Thoracic aorta (tissue), 2 donors: ENCODE measurements at places on chromosomes 3 and 15.

DNA sequence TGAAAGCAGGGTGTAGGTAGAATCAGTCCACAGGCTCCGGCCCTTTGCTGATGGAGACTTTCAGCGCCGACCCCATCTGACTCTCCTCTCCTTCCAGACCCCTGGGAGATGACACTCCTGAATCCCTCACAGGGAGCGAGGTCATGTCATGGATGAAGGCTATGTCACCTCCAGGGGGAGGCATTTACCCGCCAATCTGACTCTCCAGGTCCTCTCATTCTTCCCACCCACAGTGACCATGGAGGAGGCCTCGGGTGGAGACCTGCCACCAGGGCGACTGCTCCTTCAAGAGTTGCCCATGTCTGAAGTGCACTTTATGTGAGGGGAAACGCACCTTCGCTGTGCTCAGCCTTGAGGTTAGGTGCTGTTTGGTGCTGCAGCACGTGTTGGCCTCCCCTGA is 112.7 kb downstream of the KLF13 start:
- DNase-seq, result no peak

DNA sequence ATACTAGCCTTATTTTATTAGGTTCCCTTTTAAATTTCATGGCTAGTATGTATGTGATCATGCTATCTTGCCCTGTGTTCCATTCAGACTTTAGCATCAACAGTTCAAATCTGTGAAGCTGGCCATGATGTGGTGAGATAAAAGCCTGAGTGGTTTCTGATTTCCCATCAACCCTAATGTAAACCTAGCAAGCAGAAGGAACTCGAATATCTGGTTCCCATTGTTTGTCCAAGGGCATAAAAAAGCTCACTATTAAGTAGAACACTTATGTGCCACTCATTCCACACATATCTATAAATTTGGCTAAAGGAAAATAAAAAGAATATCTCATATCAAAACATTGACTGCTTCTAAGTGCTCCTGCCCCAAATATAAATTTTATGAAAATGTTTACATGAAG is 311.7 kb downstream of the CADM2 start:
- no peak for DNase-seq

- DNase-seq, result no peak
Measured at GRCh38 chr3:25080461-25080860, 347.6 kb upstream of the RARB start.

DNA sequence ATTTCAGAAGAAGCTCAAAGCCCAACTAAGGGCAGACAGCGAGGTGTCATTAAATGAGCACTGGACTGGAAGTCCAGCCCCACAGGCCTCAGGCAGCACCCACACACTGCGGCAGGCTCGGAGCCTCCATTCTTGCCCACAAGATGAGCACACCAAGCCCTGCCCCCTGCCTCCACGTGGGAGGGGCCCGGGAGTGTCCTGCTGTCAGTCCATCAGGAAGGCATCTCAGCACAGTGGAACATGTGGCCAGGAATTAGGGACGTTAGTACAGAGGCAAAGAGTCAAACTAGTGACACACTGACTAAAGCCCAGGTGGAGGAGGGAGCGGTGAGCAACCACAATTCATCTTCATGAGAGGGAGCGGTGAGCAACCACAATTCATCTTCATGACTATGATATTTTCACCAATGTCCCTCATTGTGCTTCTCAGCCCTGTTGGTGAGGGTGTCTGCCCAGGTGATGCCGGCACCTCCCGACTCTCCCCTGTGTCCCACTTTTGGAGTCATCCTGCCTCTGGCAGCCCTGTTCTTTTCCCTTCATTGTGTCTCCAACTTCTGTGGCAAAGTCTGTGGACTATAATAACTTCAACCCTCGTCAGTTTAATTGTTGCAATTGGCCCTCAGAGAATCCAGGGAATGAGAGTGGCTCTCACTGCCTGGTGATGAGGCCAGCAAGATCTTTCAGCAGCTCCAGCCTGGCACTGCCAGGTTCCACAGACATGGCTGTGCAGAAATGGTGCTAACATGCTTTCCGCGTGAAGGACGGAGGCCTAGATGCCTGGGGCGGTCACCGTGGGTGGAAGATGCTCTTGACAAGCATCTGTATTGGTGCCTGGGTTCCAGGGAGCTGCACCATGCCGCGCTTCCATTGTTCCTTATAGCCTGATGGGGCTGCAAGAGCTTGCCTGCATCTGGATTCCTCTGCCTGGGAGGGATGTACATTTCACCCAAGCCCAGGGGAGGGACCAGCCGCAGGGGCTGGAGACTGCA is 23.1 kb upstream of the SKOR1 start:
- DNase-seq, result no peak

DNA sequence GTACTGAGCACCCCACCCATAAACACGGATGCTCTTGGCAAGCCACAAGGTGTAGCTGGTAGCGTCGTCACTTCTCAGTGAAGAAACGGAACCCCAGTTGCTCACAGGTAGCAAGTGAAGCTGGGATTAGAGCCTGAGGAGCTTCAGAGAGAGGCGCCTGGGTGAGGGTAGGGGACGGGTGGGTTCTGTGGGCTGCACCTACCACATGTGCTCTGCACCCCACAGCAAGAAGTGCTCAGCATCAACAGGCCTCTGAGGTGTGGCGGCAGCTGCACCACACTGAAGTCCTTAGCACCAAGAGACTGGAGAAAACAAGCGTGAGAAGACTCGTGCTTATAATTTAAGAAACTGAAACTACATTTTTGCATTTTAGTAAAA is 9.8 kb downstream of the MAP6D1 start:
- no peak for DNase-seq

DNA sequence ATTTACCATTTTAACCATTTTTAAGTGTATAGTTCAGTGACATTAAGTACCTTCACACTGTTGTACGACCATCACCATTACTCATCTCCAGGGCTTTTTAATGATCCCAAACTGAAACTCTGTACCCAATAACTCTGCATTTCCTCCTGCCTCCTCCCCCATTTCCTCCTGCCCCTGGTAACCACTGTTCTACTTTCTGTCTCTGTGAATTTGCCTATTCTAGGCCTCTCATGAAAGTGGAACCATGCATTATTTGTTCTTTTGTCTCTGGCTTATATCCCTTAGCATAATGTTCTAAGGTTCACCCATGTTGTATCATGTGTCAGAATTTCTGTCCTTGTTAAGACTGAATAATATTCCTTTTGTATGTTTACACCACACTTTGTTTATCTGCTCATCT is 154.2 kb downstream of the MECOM start:
- DNase-seq, result no peak

- DNase-seq, result no peak
Measured at GRCh38 chr15:29680465-29681165, 141.7 kb downstream of the TJP1 start.

DNA sequence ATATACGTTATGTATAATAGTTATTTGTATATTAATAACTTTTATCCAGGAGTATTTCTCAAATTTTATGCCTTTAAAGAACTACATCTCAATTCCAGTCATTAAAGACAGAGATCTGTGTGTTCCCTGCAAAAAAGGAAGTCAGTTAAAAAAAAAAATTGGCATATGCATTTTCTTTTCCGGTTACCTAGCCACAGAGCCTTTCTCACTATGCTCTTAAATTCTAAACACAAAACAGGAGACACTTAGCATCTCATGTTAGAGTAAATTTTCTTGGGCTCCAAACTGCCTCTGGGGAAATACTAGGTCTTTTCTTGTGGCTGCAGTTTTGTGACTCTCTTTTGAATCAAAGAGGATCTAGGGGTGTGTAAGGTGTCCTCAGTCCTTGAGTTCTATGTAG is 105.9 kb downstream of the KCNH8 start:
- no peak for DNase-seq

GRCh38 chr15:63491979-63492378 is 12.4 kb upstream of the USP3 start:
- no peak for DNase-seq

GRCh38 chr3:58347984-58348383 is 15.3 kb downstream of the PXK start:
- no peak for DNase-seq

DNA sequence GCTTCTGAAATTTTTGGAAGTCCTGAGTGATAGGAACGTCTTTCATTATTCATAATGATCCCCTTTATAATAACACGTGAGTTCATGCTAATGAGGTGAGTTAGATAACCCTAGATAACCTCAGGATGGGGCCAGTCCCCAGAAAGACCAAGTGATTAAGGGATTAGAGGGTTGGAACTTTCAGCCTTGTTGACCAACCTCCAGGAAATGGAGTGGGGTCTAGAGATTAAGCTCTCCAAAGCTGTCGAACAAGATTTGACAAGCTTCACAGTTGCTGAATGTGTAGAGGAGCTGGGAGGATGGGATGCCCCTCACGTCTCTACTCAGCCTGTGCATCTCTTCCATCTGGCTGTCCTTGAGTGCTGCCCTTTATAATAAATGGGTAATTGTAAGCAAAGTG is 107.1 kb downstream of the ZMAT3 start:
- DNase-seq, result no peak

DNA sequence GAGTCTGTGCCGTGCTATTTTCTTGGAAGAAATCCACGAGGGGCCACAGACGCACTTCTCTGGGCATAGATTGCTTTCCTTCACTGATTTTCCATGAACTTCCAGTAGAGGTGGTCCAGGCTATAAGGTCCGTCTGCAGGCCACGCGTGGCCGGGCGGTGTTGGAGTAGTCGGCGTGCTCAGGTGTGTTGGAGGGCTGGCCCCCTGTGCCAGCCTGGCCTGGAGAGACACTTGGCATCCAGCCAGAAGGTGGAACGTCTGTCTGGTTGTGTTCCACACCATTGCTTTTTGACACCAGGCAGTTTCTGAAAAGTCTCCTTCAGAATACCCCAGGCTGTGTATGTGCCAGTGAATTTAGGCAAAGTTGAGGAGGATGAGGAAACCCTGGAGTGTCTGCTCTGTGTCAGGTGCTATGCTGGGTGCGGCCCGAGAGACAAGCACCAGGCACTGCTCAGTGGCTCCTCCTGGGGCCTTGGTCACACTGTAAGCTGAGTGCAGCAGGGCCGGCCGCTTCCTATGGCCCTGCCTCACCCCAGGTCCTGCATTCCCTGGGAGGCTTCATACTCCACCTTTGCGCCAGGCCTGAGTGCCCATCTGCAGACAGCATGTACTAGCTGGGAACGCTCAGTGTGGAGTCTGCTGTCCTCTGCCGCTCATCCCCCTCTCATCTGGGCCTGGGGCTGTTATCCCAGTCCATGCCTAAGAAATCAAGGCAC is 52.1 kb upstream of the TAMM41 start:
- DNase-seq, result no peak

GRCh38 chr3:124691599-124691998 is 38.7 kb upstream of the UMPS start:
- no peak for DNase-seq

DNA sequence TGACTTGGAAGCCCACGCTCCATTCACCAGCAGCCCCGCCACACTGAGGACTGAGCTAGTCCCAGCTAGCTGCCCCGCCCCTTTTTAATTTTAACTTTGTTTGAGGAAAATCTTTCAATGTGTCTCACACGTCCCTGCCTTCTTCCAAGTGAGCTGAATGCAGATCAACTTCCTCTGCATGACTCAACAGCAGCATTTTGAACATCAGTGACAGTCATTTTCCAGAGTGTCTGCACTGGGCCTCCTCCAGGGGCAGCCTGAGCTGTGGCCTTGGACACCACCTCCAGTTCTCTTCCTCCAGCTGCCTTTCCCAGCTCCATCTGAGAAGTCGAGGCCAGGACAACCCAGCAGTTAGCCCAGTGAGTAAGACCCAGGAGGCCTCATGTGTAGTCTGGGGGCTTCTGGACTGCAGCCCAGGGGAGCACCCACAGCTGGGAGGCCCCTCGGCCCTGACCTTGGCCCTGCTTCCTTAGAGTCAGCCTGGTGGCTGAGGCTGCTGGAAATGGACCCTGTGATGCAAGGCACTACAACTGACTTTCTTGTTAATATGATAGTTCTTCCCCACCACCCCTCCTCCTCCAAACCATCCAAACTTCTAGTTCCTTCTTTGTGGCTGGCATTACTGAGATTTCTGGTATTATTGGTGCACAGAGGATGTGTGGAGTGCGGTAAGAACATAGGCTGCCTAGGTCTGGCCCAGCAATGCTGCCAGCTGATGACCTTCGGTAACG is 21.4 kb upstream of the ESYT3 start:
- no peak for DNase-seq

- DNase-seq, result no peak
Measured at GRCh38 chr3:73046195-73046594, 15.3 kb upstream of the EBLN2 start.

DNA sequence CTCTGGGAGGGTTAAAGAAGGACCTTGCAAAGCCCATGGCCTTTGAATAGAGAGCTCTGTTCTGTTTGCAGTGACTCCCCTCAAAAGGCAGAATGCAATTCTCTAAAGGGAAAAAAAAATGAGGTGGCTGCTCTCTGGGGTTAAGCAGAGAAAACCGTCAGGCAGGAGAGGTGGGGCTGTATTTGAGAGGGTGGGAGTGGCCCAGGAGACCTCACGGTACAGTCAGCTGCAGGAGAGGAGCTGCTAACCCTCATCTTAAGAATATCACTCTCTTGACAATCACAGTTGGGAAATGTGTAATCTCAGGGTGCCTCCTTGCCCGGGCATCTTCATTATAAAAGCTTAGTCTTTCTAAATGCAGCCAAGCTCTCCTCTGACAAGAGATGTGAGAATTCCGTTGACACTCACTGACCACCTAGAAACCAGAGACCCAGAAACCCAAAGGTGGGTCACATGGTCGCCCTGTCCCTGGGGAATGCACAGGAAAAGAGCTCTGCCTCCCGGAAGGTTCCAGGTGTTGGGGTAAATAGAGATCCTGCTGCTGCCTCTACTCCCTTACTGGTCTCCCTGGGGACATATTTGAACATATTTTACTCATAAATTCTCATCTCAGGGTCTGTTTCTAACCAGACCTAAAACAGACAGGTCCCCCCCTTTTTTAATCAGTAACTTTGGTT is 159.1 kb upstream of the CTDSPL start:
- no peak for DNase-seq
